ENCODE measurements at places on chromosomes 2 and 18. TPM values are rescaled to one million over a fixed set of nuclear protein-coding genes. Genes with fewer than 3 reads are reported as not detected.

DNA sequence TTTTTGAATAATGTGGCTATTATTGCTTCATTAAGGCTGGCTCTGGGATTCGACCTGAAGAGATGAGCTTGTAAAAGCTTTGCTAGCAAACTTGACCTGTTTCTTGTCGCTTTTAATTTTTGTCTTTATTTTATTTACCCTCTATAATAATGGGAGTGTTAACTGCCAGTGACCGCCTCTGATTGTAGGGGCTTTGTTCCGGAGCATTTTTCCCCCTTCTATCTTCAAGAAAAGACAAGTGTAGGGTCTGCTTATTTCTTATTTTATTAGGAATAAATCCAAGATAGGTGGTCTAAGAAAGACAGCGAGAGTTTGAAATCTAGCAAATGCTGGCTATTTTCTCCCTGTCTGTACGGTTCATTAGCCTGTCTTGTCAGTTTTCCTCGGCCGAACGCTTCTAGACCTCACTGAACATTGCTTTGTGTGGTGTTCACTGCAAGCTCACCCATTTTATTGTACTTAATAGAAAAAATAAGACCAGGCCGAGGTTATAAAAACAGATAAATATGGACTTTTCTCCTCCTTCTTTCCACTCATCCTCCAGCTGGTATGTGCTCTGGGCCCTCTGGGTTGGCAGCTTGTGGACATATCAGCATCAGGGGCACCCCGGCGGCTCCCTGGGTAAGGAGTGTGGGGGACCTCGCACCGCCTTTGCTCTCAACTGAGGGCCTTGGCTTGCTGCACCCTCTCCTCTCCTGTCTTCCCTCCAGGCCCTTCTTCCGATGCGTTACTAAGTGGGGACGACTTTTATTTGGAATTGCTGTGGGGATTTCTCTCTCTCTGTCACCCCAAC lies 8.5 kb downstream of the MEIS1 start:
- no peak for DNase-seq

GRCh38 chr2:26645762-26646161 lies 4.6 kb upstream of the CIB4 start:
- no peak for DNase-seq

DNA sequence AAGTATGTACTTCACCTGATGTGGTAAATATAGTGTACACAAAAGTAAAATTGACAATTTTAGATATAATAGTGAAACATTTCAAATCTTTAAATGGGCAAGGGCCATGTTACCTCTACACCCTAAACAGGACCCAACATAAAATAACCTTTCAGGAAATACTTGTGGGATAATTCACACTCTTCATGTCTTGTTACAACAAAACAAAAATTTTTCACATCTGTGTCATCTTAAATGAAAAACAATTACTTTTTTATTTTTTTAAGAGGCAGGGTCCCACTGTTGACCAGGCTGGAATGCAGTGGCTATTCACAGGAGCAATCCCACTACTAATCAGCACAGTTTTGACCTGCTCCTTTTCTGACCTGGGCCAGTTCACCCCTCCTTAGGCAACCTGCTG lies 42.1 kb downstream of the SRBD1 start:
- no peak for DNase-seq

DNA sequence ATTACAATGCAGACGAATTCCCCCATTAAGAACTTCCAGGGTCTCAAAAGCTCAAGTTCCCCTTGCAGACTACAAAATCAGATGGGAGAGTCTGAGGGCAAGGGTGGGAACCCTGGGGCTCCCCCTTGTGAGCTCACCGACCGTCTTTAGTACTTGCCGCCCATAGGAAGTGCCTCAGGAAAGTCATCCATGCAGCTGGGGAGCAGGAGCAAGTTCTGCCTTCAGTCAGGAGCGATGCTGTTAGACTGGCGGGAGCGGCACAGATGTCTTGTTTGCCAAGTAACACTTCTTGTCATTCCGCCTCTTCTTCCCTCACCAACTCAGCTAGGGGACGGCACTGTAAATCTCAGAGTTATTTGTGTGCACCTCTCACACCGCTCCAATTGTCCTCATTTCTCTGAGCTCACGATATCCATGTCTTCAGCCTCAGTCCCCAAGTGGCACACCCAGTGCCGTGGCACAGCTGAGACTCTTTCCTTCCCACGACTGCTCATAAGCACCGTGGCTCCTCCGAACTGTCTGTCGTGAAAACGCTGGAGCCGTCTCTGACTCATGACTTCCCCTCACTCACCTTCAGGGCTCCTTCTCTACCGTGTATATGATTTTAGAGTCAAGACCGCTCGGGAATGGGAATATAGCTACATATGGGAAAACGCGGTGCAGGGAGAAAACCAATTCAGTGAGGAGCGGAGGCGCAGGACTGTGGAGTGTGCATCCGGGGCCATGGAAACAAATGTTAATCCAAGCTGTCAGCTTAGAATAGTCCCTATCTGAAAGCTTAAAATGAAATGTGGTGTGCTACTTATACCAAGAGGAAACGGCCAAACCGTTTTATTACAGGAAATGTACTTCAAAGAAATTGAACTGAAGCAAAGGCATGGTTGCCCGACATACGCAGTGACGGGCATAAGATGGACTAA lies 34.0 kb downstream of the UXS1 start:
- no peak for DNase-seq

DNA sequence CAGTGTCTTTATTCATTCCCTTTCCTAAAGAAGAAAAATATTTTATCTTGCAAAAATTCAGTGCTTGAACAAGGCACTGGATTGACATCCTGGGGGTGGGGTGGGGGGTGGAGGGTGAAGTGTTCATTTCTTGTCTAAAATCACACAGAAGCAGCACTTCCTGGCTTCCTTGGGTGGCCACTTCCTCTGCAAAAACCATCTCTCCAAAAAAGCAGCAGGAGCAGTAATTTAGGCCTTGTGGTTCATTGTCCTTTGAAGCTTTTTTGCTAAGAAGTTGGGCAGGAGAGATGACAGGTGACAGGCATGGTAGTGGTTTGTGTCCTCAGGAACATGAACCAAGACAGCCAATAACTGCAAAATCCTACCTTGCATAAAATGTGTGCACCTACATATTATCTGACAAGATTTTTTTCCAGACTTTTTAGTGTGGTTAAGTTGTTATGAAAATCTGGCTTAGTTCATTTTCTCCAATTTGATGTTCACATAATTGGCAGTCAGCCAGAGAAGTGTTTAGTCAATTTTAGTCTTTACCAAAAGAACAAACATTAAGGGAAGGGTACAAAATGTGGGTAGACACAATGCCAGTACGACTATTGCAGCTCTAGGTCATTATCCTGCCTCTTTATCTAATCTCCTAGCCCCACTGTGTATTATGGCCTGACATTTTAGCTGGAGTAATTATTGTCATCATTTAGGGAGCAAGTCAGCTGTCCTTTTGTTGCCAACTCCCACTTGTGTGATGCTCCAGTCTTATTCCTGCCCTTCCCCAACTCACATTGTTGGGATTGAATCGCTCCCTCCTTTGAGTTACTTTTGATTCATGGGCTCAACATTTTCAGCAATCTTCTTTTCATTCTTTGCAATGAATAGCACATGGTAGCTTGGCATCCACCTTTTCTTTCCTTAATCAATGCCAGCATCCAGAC lies 177.2 kb downstream of the MYO3B start:
- DNase-seq: no peak

Gene REV1
- total RNA-seq: 32.0 TPM
